Uterus (tissue), 4 donors: ENCODE measurements at places on chromosomes 5 and 9. TPM values are rescaled to one million over a fixed set of nuclear protein-coding genes. Genes with fewer than 3 reads are reported as not detected.

DNA sequence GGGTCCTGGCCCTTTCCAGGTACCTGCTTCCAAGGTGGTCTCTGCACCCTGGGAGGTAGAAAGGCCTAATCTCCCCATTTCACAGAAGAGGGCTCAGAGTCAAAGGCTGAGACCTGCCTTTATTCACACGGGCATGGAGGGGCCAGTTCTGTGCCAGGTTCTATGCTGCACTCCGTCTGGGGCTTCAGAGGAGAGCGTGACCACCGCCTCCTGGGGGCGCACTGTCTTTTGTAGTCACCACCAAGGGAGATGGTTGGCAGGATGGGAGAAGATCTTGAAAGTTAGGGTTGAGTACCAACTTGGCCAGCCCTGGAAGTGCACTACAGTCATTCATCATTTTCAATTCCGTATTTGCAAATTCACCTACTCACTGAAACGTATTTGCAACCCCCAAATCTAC, 23.7 kb upstream of the PRDM12 start:
- no peak for DNase-seq

DNA sequence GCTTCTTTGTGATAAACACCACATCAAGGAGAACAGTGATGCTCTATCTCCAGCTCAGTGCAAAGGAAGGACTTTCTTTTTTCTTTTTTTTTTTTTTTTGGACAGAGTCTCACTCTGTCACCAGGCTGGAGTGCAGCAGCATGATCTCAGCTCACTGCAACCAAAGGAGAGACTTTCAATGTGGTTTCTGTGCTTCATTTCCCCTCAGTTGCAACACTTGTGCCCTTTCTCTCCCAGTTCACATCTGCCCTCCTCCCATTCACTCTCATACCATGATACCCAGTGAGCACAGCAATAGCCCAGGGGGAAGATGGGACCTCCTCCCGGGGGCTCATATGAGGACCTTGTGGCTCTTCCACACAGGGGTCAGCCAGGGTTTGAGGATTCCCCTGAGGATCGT, 110.0 kb downstream of the MTRR start:
- no peak for DNase-seq

GRCh38 chr9:111969622-111970021, 73.0 kb downstream of the UGCG start:
- no peak for DNase-seq

GRCh38 chr5:161446655-161447054, 99.9 kb downstream of the GABRB2 start:
- DNase-seq = no peak

The SLC27A4 gene
- 12.8 TPM for total RNA-seq

The ARHGEF39 gene
- total RNA-seq = 1.5 TPM

The NANS gene
- total RNA-seq = 51.3 TPM

The BAAT gene
- not detected for total RNA-seq
